Effector memory CD4-positive, alpha-beta T cell (primary cell): ENCODE measurements at places on chromosomes 2 and 18.

GRCh38 chr2:230998882-230999281 is 3.0 kb downstream of the SPATA3 start:
- no peak for DNase-seq

- no peak for DNase-seq
Observed at GRCh38 chr2:220779931-220780330, 792.2 kb downstream of the EPHA4 start.

DNA sequence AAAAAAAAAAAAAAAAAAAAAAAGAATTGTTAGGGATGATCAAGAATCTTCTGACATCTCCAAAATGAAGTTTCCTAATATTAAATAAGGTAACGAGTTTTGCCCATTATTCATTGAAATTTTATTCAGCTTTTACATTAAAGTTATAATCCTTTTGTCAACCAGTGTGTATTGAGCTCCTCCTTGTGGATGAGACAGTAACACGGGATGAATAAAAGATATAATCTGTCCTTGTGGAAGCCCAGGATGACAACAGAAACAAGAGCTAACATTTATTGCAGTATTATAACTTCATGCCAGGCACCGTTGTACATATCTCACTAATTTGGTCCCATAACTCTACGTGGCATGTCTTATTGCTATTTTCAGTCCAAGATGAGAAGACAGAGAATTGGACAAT is 33.4 kb upstream of the SERPINB7 start:
- no peak for DNase-seq

GRCh38 chr2:33069894-33070651 is 123.3 kb downstream of the LTBP1 start:
- DNase-seq = no peak

DNA sequence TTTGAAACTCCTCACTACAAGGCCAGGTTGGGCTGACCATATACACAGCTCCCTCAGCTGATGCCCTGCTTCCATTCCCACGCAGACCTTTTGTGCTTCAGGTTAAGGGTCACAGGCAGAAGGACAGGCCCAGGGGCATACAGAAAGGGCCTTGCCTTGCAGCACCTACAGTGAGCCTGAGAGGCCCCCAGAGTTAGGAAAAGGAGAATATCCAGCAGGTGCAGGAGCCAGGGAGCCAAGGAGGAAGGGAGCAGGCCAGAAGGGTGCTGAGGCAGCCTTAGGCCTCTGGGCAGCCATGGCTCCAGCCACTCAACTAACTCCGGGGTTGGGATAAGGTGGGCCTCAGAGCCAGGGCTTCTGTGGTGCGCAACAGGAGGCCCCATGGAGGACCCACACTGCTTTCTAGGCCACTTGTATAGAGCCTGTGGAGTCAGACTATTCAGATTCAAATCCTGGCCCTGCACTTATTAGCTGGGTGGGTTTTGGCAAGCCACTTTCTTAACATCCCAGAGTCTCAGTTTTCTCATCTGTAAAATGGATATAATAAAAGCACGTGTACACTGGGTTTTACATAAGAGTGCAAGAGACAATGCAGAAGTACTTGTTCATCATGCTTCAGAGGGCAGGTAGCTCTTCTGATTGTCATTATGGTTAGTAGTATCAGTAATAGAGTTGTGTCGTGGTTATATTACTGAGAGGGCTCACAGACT is 214.6 kb upstream of the HAAO start:
- DNase-seq = no peak

DNA sequence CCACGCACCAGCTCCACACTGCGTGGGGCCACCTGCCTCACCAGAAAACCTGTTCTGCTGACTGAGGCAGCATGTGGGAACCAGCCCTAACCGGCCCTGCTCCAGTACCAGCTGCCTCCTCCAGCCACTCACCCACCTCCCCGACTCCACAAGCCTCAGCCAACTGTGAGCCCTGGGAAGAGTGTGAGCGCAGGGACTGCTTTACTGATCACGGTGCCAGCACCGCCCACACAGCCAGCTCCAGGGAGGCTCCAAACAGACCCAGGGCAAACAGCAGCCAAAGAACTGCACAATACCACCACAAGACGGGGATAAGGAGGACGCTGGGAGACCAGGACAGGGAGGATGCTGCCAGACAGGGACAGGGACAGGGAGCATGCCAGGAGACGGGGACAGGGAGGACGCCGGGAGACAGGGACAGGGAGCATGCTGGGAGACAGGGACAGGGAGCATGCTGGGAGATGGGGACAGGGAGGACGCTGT is 28.4 kb downstream of the EIPR1 start:
- DNase-seq = no peak

- DNase-seq = no peak
Observed at GRCh38 chr2:67260343-67261277, 136.5 kb upstream of the ETAA1 start.

DNA sequence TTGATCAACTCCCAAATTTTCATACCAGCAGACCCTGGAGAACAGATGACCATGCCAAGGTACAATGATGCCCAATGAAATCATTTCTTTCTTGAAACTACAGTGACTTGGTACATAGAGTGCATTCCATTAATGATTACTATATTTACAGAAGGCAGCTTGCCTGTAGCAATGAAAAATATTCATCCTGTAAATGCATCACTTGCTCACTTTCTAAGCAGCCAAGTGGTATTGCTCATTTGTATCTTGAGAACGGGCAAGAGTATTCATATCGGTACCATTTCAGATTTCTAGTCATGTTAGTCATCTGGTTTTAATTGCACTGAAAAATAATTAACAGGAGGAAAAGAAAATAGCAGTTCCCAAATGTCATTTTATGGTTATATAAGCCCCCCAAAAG is 59.6 kb downstream of the VIL1 start:
- DNase-seq = no peak

- DNase-seq = no peak
Observed at GRCh38 chr18:14974576-14974975, 226.6 kb downstream of the ANKRD30B start.

GRCh38 chr2:230583581-230583980 is 129.1 kb upstream of the CAB39 start:
- no peak for DNase-seq

GRCh38 chr2:27205206-27205605 is 6.6 kb upstream of the ATRAID start:
- DNase-seq = no peak

GRCh38 chr2:25597881-25598280 is 75.5 kb downstream of the DTNB start:
- DNase-seq = no peak

DNA sequence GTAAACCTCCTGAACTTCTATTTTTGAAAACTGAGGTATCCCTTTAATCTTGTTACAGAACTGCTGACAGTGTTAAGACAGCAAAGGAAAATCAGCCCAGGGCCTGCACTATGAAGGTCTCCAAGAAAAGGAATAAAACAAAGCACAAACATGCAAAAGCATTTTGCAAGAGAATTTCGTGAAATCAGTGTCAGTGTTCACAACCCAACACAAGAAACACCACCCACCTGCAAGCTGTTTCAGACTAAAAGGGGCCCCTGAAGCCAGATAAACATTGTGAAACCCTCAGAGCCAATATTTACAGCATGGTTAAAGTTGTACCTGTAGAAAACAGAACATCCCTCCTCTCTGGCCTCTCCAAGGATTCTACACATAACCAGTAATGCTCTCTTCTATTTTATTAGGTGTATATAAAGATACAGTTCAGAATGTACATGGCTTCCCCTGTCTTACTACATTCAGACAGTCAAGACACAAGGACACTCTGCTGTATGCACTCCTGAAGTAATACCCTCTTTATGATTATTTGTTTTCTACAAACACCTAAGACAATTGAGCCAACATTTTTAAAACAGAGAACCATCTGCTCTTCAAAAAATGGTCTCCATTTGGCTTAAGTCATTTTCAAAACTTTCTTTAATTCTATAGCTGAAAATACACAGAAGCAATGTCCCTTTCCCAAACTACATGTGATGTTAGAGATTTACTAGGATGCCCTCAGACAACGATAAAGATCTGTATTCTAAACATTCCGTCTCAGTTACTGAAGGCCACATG is 149.5 kb upstream of the ZFP36L2 start:
- no peak for DNase-seq

DNA sequence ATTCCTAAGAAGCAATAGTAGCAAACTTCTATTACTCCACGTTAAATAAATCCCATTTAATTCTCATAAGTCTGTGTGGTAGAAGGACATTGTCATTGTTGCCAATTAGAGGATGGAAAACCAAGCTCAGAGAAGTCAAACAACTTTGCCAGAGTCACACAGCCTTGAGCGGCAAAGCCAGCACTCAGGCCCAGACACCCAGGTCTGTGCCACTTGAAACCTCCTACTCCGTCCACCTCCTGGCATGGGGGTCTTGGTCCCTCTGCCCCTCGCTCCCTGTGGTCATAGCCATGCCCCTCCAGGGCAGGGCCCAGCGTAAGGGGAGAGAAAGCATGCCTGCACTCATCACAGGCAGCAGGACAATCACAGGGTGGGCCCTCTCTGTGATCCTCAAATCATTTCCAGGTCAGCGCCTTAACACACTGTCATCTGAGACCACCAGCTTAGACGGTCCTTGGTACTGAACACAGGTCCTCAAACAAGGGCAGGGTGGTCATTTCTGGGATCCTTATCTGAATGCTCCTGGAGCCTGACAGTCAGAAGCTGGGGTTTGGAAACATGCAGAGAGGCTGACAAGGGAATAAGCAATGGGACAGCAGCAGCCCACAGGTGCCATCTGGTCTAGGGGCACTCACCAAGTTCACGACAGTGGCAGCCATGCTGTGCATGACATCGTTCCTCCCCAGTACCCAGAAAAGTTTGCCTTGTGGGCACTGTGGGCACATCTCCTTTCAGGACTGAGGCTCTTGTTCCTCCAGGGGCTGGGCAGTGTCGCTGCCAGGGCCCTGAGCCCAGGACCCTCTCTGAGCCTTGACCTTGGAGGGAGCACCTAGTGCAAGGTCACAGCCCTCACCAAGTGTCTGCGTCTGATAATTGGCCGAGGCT is 38.2 kb downstream of the FAM178B start:
- no peak for DNase-seq

DNA sequence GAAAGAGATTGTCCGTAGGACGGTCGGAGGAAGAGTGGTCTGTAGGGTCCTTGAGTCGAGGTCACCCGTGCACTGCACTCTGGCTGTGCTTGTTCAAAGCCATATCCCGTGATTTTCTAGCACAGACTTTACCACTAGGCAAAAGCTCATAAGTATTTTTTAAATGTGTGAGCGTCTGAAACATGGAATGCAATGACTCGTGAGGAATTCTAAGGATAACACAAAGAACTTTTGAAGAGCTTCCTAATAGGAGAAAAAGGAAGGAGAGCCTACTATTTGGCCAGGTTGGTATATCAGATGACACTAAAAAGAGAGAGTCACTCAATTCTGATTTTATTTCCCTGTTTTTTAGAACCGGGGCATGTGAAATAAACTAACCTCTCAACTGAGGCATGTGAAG is 68.3 kb downstream of the CD28 start:
- no peak for DNase-seq

- no peak for DNase-seq
Observed at GRCh38 chr2:24269265-24269664, 91.1 kb downstream of the ITSN2 start.
